ENCODE measurements at places on chromosomes 7 and 10.
A peak's percentile ranks its signal among the peaks of the same experiment; 100 is the strongest.

- no peak for DNase-seq
Measured at GRCh38 chr10:52332815-52333214, 18.7 kb downstream of the DKK1 start.

GRCh38 chr7:117110480-117111315 lies 157.4 kb downstream of the ST7 start:
- DNase-seq: no peak

DNA sequence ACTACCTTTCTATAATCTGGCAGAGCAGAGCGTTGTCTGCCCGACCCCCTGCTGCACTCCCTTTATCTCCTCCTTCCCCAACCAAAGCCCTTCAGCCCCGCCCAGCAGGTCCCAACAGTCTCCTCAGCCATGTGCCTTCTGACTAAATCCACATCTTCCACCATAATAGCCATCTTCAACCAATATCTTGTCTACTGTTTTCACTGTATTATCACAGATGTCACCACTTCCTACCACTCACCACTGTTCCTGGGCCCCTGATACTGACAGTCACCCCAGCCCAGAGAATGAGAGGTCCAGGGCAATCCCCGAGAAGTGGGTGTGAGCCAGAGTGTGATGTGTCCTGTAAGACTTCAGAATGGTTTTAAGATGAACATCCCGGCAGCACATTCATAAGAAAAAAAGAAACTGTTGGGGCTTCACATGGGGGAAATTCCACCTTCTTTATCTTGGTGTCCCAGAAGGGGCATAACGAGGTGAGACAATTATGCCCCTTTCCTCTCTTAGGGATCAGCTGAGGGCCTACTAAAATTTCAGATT lies 25.3 kb downstream of the CCDC6 start:
- DNase-seq: no peak

- DNase-seq: no peak
Measured at GRCh38 chr10:80465839-80466590, 11.9 kb downstream of the TSPAN14 start.

GRCh38 chr7:143240291-143241168 lies 18.7 kb downstream of the TAS2R40 start:
- DNase-seq: peak; percentile 87

- DNase-seq: no peak
Measured at GRCh38 chr10:12717981-12718707, 283.4 kb downstream of the CCDC3 start.

GRCh38 chr7:151117565-151117964 lies 31.3 kb downstream of the AGAP3 start:
- no peak for DNase-seq

- DNase-seq: no peak
Measured at GRCh38 chr10:109977382-109977806, 30.4 kb upstream of the ADD3 start.

DNA sequence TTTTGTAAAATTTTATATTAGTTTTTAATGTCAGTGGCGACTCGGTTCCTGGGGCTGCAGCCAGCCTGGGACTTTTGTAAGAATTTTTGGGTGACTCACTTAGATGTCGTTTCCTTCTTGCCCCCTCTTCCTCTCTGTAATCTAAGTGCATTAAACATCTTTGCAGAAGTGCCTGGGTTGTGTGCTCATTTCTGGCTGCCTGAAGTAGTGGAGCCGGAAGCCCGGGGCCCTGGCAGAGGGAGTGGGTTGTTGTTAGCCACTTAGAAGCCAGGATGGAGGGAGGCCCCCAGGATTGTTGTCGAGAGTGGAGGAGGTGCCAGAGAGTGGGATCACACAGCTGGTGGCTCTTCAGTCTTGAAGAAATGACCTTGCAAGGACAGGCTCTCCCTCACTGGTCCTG lies 11.0 kb upstream of the TRIM8 start:
- DNase-seq: no peak

GRCh38 chr10:83817797-83818196 lies 321.5 kb upstream of the GHITM start:
- DNase-seq: no peak

DNA sequence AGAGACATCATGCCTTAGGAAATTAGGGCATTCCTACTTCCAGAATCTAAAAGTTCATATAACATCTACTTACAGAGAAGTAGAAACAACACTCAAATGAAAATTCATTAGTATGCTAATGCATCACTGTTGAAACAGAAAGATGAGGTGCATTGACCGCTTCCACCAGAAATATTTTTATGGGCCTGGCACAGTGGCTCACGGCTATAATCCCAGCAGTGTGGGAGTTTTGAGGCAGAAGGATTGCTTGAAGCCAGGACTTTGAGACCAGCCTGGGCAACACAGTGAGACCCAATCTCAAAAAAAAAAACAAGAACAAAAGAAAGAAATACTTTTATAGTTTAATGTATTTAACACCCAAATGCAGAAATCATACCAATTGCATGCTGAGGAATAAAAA lies 220.9 kb downstream of the SKIDA1 start:
- no peak for DNase-seq

DNA sequence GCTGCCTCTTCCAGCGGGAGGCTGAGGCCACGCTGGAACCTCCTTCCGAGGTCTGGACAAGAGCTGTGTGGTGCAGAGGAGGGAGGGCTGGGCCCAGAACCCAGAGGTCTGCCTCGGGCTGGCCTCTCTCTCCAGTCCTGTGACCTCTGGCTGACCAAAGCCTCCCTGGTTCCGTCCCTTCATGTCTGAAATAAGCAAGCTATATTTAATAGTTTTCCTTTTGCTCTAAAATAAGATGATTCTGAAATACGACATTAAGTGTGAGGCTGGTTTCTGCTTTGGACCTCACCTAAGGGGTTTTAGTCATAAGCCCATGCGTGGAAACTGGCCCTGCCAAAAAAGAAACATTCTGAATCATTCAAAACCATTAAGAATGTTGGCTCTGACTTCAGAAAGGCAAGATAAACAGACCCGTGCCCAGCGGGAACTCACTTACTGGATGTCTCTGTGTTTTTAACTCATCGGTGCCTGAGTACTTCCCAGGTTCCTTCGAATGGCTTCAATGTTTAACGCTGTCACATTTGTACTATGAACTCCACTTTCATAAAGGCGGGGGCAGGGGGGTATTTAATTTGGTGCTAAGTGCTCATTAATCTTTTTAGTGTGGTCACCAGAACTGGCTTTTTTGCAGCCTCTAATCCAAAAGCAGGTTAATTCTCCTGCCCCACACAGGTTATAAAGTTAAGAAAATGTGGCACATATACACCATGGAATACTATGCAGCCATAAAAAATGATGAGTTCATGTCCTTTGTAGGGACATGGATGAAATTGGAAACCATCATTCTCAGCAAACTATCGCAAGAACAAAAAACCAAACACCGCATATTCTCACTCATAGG lies 157.5 kb upstream of the KLF14 start:
- peak; percentile 84 for DNase-seq

DNA sequence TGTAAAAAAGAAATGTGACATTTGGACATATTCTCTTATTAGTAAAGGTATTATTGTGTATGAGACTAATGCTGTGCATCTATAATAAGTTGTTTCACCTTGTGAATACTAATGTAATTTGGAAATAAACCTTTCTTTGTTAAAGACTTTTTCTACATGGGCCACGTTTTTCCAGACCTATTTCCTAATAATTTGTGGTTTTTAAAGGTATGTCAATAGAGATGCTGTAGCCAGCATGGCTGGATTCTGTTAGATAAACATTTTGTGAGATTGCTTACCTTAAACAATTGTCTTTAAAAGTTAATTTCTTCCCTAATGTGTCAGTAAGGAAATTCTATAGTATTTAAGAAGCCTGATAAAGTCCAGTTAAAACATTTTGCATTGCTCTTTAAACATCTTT lies 56.0 kb downstream of the KAT6B start:
- DNase-seq: no peak

GRCh38 chr7:27953777-27954176 lies 213.8 kb downstream of the TAX1BP1 start:
- no peak for DNase-seq

- no peak for DNase-seq
Measured at GRCh38 chr10:3972460-3973301, 187.7 kb upstream of the KLF6 start.

- DNase-seq: no peak
Measured at GRCh38 chr10:13930120-13930519, 343.4 kb downstream of the PRPF18 start.

- DNase-seq: no peak
Measured at GRCh38 chr10:32350811-32351350, 3.9 kb upstream of the EPC1 start.

- DNase-seq: no peak
Measured at GRCh38 chr10:83961620-83962019, 177.7 kb upstream of the GHITM start.

DNA sequence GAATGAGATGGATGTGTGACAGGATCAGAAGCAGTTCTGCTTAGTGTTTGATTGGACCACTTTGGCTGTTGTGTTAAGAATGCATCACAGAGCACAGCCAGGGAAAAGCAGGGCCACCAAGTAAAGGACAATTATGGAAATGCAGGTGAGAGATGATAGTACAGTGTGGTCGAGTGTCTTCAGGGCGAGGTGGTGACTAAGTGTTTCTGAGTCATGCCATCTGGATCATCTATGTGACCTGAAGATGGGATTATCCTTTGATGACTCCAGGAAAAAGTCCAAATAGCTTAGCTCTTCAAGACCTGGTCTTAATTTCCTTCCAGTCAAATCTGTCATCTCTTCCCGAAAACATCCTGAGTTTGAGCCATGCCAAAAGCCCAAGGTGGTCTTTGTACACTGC lies 523.2 kb upstream of the IGFBP3 start:
- DNase-seq: no peak
